ENCODE measurements at places on chromosomes 4 and X.

- DNase-seq: no peak
Measured at GRCh38 chrX:120504569-120504968, 35.5 kb upstream of the LAMP2 start.

- DNase-seq: no peak
Measured at GRCh38 chr4:76208005-76208765, 5.4 kb downstream of the SCARB2 start.

DNA sequence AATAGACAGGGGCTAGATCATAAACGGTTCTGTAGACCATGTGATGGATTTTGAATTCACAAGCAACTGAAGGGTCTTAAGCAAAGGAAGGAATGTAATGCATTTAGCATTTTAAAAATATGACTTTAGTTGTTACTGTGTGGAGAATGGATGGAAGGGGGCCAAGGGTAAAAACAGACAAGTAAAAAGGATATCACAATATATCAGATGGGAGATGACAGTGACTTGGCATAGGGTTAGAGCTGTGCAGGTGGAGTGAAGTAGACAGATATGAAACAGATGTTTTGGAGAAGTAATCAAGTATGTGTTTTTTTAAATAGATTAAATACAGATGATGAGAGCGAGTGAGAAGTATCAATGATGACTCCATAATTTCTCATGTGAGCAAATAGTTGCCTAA is 1116.0 kb upstream of the TENM3 start:
- no peak for DNase-seq

DNA sequence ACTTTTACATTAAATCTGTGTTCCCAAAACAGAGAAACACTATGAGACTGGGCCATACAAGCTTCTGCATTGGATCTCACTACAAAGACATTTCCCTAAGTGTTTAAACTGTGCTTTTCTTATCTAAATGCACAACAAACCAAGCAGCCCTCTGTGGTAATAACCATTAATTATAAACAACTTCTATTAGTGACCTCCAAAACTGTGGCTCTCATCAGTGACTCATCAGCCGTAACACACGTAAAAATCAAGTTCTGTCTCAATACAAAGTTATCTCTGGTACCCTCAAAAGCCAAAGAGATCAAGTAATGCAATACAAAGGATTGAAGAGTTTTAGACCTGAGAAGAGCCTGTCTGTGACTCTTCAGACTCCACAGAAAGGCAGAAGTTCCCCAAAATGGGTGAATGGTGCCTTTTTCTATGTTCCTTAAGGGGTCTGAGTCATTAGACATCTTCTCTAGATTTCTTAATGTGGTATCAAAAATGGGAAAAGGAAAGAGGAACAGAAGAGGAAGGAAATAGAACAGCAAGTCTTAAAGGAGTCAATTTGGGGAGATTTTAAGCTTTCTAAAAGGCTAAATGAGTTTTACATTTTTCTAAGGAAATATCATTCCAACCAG is 189.8 kb upstream of the PPP1R2C start:
- no peak for DNase-seq

- DNase-seq: no peak
Measured at GRCh38 chr4:76622717-76623116, 187.7 kb downstream of the SHROOM3 start.

GRCh38 chr4:82780170-82780751 is 18.3 kb downstream of the SCD5 start:
- no peak for DNase-seq

GRCh38 chrX:139360356-139360755 is 170.2 kb upstream of the F9 start:
- no peak for DNase-seq

DNA sequence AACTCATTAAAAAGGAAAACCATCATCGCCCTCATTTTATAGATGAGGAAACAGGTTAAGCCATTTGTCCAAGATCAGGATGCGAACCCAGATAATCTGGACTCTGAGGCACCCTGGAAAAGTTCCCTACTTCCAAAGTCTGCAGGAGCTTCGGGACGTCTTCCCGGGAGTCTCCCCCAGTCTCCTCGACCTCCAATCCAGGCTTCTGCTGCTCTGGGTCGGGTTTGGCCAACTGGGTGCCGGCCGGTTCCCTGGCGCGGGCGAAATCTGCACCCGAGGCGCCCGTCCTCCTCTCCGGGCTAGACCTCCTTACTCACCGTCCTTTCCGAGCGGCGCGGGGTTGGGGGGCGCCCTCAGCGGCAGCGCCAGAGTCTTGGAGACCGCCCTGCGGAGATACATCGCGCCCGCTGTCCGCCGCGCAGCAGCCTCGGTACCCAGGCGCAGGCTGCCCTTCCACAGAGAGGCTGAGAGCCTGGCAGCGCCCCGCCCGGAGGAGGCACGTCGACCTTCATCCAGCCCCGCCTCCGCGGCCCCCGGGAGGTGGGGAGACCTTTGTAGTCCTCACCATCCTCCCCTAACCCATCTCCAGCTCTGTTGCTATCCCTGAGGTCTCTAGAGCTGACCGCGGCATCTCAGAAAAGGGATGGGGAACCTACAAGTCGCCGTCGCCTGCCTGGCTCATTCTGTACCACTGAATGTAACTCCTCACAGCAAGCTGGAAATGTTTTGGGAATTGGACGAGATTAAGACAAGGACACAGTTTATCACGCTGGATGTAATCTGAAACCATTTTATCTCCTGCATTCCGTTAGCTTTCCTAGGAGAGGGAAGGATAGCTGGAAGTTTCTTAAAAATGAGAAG is at the start of gene MGARP:
TSS of gene MGARP (minus strand) at position 466 of the 861 bp plus-strand sequence. CDS start at position 399, 67 bp downstream.
- no peak for DNase-seq

- DNase-seq: no peak
Measured at GRCh38 chrX:107654566-107654871, 26.2 kb downstream of the PRPS1 start.

GRCh38 chr4:20916106-20916505 is 215.8 kb downstream of the PACRGL start:
- DNase-seq: no peak

GRCh38 chrX:14363728-14364127 is 165.6 kb upstream of the GLRA2 start:
- DNase-seq: no peak

DNA sequence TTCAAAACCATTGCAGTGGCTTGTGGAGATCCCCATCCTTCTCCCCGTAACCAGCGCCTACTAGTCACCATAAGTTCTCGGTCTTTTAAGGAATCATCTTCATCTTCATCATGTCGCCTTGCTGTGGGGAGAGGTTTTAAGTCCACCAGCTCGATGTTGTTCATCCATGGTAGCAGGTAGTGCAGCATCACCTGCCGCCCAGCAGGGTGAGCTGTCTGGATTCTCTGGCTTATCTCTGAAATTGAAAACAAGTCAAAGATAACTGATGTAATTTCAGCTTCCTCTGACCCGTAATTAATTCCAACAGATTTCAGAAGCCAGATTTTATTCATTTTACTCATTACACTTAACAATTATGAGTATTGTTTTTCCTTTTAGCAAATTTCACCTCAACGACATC is 67.4 kb downstream of the ZAR1 start:
- no peak for DNase-seq

DNA sequence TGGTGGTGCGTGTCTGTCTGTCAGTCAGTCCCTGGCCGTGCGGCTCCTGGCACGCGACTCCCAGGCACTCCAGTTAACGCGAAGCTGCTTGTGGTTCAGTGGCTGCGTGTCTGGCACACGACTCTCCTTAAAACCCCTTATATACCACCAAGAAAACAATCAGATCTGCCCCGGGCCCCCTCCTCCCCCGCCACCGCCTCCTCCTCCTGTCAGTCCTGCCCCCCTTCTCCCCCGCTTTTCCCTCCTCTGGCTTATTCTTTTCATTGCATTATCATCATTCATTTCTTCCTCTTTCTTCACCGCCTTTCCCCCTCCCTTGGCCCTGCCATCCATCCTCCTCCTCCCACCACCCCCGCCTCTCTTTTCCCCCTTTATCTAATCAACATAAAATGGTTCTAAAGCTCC is at the start of gene NEUROG2:
TSS of gene NEUROG2 (minus strand) at position 115 of the 405 bp plus-strand sequence. CDS start 705 bp downstream, outside the sequence.
- DNase-seq: no peak

DNA sequence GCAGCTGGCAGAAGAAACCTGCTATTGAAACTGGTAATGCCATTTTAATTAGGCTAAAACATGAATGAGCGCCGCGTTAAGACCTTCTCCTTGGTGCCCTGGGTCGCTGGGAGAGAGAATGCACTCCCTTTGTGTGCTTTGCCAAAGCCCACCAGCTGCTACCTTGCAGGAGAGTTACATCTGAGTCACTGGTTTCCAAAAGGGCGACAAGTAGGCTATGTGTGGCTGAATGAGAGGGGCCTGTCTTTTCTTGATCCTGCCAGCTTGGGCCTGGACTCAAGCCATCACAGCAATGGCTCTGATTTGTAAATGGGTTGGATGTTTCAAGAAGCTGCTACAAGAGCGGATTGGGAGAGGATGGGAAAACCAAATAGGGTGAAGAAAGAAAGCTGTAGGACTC is 81.5 kb downstream of the NHS start:
- DNase-seq: no peak

DNA sequence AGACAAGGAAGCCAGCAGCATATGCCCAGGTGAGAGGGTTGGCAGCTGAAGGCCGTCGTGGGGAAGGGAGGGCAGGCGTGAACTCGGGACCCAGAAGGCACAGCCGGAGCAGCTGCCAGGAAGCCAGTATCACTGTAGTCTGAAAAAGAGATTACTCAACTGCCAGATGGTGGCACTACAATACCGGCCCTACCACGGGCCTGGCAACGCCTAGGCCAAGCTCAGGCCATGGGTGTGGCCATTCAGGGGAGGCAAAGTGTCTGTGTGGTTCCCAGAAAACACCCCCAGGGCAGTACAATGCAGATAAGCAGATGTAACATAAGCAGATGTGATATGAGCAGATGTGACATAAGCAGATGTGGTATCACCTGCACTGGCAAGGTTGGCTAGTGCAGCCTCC is 236.0 kb downstream of the AFAP1 start:
- no peak for DNase-seq

GRCh38 chr4:73448448-73449203 is 12.6 kb downstream of the AFP start:
- no peak for DNase-seq

DNA sequence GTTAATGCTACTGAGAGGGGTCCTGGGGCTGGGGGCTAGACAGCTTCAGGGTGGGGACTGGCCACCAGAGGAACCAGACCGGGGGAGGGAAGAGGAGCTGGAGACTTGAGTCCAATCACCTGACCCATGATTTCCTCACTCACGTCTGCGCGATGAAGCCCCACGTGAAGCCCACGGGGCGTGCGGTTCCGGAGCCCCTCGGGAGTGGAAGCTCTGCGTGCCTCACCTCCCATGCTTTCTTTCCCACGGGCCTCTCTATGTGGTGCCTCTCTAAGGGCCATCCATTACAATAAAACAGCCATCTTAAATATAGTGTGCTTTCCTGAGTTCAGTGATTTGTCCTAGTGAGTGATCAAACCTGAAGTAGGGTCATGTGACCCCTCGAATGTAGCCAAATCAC is 119.9 kb downstream of the ENPP6 start:
- no peak for DNase-seq

GRCh38 chr4:3287271-3287971 is 5.4 kb upstream of the RGS12 start:
- no peak for DNase-seq

DNA sequence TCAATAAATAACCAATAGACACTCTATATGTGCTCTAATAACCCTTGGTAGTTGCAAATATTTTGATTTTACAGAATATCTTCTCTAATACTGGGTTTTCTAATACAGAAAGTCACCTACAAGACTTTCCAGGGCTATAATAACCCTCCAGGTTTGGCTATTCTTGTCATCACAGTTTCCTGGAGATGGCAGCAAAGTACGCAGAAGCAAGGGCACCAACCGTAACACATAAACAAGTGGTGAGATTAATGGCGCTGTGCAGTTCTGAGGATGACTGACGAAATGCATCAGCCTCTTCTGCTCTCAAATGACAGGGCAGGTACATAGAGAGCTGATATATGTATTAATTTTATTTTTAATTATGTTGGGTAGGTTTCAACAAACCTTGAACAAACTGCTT is 122.4 kb downstream of the C4orf33 start:
- no peak for DNase-seq

DNA sequence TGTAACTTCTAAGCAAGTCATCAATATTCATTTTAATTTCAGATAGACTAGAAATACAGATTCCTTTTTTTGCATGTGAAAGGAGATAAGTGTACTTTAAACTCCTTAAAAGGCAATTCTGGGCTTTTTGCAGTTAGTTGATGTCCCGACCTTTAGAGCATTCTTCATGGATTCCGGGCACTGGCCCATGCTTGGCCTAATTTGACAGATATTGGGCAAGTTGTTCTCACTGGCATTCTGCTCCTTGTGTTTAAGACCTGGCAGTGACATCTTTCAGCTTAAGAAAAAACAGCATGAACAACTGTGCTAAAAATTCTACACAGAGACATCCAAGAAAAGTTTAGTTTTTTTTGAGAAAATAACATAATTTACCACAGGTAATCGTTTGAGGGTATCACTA is 1037.2 kb downstream of the PCDH18 start:
- DNase-seq: no peak

DNA sequence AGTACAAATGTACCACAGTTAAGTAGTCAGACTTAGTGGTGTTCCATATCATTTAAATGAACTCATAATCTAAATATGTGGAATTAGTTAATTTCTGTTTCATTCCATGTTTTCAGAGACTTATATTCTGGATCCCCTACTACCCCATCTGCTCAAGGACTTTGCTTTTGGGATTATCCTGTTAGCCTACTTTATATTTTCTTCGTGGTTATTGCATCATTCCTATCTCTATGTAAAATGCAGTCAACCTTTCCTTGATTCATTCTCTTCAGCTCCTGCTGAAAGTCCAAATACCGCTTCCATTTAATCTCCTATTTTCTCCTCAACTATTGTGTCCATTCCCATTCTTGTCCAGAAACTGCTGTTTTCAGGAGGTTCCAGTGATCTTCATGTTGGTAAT is 25.1 kb downstream of the SLC30A9 start:
- no peak for DNase-seq

DNA sequence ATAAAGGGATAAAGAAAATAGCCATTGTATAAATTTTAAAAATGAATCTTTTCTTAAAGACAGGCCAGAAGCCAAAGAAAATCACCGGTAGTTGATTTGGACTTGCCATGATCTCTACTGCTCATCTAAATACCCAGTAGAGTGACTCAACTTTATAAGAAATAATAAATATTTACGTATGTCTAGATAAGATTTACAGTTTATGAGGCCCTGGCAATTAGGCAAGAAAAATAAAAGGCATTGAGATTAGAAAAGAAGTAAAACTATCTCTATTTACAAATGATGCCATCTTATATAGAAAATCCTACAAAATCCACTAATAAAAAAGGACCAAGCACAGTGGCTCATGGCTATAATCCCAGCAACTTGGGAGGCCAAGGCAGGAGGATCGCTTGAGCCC is 765.5 kb upstream of the HTR2C start:
- no peak for DNase-seq

DNA sequence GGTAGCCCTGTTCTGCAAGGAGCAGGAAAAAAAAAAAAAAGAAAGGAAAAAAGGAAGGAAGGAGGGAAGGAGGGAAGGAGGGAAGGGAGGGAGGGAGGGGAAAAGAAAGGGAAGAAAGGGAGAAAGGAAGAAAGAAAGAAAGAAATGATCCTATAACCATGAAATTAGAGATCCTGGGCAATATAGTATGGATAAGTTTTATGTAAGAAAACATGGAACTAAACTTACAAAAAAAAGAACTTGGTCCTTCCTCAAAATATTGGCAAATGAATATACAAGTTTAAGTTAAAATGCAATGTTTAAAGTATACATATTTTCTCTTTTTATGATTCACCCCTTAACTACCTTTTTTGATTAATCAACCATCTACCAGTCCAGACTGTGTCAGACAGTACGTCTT is 18.9 kb downstream of the BBS7 start:
- no peak for DNase-seq

- DNase-seq: no peak
Measured at GRCh38 chr4:86961605-86962295, 26.9 kb downstream of the AFF1 start.
